ENCODE measurements at places on chromosomes 16 and 17.

GRCh38 chr17:82963104-82963950 lies 116.1 kb upstream of the METRNL start:
- DNase-seq, result peak; percentile 51

DNA sequence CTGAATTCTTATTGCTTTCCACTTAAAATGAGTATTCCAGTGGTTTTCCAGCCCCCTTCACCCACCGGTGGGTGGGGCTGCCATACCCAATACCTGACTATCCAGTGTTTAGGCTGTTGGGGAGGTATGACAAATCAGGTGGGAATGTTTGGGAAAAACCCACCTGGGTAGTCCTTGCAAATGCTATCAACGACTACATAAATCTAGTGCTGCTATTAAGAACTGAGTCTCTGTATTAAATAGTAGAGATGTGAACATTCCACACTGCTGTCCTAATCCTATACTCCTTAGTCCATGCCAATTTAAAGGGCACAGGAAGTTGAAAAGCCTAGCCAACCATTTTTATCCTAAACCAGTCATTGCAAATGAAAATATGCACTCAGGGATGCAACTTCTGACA lies 126.6 kb downstream of the AXIN2 start:
- no peak for DNase-seq

GRCh38 chr17:35372846-35373533 lies 431 bp downstream of the SLFN11 start:
- no peak for DNase-seq

DNA sequence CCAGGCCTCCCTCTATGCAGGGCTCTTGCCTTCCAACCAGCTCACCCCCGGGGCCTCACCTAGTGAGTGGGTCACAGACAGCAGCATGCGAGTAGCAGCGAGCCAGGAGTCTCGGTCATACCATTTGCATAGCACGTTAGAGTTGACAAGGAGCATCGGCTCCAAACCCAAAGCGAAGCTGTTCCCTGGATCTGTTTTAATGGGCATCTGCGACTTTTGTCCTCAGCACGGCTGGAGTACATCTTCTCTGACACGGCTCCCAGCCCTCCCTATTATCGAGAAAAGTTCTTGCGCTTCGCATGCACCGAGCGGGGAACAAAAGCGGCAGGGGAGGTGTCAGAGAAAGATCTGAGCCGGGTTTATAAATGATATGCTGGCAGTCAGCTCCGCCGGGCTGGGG lies 253.3 kb downstream of the MAF start:
- DNase-seq, result no peak

DNA sequence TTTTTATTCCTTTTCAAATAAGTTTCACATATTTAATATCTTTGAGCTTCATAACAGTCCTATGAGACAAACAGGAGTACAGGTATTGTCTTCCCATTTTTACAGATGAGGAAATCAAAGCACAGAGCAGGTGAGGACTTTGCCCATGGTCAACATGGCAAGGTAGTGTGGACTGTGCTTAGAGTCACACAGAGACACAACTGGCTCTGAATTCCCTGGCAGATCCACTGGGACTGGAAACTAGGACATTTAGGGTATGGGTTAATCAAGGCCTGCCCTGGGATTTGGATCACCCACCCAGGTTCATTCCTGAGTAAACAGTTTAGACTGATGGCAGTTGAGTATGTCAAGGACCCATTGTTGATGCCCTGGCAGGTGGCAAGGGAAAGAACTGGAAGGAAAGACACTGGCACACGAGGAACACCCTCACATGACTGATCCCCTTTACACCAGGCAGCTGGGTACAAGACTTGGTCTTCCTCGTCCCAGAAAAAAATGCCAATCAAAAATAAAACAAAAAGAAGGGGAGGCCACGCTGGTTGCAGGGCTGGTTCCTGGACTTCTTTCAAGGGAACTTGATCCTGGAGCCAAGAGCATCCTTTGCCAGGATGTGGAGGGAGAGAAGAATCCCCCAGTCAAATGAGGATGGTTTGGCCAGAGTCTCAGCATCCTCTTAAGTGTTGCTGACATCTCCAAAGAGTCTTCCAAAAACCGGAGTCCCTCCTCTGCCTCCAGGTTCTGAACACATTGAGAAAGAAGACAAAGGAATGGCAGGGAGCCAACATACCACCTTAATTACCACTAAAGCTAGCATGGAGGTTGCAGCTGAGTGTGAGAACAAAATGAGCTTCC lies 34.9 kb downstream of the CHD9 start:
- peak; percentile 55 for DNase-seq

- no peak for DNase-seq
These were observed 481 bp downstream of the MYO19 start for GRCh38 chr17:36533935-36534839.

GRCh38 chr16:12434567-12434966 lies 369.1 kb downstream of the CPPED1 start:
- DNase-seq, result no peak

- no peak for DNase-seq
These were observed 50.3 kb downstream of the ZFPM1 start for GRCh38 chr16:88503374-88503770.

DNA sequence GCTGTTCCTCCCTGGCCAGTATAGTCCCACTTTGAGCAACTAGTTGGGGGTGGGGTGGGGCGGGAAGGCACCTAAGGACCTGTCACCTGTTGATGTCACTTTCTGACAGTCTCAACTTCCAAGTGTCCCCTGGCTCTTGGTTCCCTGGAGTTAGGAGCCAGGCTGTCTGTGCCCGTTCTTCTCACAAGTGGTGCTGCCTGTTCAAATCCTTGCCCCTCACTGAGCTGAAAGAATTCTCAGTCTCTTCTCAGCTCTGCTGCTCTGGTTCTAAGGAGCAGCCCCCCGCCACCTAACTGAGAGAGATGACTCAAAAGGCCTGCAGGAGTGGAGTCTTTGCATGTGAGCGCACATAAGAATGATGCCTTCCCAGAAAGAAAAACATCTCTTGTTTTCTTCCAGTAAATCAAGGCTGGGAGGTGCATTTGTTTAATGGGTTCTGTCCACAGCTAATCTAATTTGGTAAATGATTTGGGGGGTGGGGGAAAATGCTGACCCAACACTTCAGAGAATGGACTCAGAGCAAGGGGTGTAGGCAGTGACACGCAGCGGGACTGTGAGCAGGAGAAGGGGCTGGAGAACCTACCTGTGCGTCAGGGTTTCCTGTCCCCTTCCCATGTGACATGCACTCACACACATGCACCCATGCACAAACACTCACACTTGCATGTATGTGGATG lies 78.2 kb upstream of the NLRP1 start:
- no peak for DNase-seq

DNA sequence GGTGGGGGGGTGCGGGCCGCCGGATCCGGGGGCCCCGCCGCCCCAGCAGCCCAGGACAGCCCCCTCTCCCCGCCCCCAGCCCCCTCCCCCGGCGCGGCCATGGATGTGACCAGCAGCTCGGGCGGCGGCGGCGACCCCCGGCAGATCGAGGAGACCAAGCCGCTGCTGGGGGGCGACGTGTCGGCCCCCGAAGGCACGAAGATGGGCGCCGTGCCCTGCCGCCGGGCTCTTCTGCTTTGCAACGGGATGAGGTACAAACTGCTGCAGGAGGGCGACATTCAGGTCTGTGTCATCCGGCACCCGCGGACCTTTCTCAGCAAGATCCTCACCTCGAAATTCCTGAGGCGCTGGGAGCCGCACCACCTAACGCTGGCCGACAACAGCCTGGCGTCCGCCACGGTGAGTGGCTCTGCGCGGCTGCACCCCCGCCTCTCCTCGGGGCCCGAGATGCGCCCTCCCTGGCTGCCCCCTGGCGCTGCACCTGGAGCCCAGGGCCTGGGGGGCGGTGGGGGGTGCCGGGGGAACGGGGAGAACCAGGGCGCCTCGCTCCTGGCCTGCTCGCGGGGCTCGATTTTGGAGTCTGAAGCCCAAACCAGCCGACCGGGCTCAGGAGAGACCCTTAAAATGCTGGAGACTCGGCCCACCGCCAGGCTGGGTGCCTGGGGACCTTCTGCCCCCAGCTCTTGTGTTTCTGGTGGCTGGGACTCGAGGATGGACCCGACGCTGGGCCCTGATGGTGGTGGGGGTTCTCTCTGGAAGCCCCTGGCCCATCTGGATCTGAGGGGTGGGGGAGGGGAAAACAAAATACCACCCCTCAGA lies 744 bp downstream of the CMIP start:
- DNase-seq, result no peak

DNA sequence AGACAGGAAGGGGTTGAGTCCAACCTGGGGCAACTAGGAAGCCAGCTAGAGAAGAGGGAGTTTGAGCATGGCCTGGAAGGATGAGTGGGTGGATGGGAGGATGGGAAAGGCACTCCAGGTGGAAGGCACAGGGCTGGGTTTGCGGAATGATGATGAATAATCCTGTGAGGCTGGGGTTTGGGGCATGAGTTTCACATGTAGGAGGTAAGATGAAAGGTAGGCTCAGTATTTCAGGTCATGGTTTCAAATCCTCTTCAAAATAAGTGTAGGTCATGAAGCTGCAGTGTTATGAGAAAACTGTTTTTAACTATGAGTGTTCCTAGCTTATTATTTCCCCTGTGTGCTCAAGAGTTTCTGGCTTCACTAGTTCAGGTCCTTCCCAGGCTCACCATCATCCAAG lies 130.3 kb downstream of the SKAP1 start:
- no peak for DNase-seq

DNA sequence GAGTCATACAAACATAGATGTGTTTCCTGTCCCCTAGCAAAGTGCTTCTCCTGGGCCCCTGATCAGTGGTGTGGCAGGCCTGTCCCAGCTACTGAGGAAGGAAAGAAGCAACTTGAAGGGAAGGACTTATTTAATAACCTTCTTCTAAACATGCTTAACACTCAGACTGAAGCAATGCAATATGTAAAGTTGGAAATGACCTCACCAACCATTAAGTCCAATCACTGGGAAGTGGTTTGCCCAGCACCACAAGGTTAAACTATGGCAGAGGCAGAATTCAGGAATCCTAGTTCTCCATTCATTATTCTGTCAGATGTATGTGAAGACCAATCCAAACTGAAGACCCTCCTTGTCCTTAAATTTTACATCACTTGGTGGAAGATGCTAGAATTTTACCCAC lies 39.1 kb downstream of the CENPV start:
- no peak for DNase-seq

DNA sequence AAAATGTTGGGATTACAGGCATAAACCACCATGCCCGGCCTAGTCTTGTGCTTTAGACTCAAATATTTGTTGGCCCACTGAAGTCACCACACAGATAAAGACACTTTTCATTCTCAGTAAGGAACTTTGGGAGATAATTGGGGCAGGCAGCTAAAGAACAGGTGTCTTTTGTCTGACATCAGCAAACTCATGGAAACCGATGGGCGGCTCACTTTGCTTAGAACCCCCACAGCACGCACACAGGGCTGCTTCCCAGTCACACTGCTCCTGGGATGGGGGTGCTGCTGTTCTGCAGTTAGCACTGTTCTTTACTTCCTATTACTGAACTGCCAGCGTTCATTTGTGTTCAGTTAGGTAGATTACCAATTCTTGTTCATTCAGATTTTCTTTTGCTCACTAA lies 18.0 kb upstream of the BRCA1 start:
- no peak for DNase-seq

DNA sequence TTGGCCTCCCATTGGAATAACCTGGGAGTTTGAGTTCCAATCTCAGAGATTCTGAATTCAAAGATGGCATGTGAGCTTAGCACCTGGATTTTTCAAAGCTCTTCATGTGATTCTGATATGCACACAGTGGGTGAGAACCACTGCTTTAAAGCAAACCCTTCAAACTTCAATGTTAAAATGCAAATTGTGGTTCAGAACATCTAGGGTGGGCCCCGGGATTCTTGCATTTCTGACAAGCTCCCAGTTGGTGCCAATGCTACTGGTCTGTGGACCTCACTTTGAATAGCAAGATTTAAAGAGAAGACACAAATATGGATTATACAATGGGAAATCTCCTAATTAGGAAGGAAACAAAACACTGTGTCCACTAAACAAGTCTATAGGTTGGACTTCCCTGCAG lies 43.8 kb upstream of the GPRC5B start:
- DNase-seq, result no peak

GRCh38 chr17:75909812-75910274 lies 5.2 kb upstream of the MRPL38 start:
- DNase-seq, result no peak

DNA sequence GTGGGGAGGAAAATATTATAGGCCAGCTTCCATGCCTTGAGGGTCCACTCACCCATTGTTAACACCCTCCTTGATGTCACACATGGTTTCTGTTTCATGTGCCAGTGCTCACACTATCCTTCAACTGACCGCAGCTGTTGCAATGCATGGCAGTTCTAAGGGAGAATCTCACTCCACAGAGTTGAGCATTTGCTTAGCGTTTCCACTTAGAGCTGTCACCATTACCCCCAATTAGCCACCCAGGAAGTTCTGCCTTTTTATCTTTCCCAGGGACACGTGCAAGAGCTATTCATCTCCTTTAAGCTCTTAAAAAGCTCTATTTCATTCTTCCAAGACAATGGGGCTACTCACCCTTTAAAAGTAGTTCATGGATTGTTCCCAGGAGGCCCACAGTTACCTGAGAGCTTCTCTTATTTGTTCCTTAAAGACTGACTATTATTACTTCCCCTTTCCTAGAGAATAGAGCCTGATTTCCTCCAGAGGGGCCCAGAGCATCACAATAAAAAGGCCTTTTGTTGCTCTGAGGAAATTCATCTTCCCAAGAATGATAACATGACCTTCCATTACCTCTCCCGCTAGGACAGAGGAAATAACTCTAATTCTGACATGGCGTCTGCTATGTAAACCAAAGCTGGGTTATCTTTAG lies 126.8 kb downstream of the CACNG3 start:
- no peak for DNase-seq

- no peak for DNase-seq
These were observed 1.6 kb upstream of the KIAA0513 start for GRCh38 chr16:85025781-85026653.

DNA sequence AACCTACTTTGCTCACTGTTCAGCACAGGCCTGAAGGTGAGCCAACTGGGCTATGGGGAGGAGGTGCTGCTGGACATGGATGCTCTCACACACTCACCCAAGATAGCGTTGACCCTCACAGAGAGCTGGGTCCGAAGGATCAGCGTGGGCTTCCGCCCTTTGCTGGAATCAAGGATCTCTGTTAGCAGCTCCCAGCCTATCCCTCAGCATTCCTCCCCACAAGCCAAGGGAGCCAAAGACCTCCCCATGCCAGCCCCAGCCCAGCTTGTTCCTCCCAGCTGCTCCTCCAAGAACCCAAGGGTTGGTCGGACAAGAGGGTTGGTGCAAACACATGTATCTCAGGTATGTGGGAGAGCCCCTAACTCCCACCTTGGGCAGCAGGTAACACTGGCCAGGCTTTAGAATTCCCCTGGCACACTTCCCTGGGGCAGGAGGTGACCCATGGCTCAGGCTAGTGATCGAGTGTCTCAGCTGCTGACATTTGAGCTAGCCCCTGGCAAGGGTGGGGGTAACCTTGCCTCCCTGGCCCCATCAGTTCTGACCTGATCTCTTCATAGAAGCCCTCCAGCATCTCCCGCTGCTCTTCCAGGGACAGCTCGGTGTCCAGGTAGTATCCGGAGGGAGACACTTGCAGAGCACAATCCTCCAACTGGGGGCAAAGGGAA lies 8.3 kb downstream of the FHOD1 start:
- DNase-seq, result no peak

Data from astrocyte of the cerebellum (primary cell).